ENCODE measurements at places on chromosomes 5 and 9.

DNA sequence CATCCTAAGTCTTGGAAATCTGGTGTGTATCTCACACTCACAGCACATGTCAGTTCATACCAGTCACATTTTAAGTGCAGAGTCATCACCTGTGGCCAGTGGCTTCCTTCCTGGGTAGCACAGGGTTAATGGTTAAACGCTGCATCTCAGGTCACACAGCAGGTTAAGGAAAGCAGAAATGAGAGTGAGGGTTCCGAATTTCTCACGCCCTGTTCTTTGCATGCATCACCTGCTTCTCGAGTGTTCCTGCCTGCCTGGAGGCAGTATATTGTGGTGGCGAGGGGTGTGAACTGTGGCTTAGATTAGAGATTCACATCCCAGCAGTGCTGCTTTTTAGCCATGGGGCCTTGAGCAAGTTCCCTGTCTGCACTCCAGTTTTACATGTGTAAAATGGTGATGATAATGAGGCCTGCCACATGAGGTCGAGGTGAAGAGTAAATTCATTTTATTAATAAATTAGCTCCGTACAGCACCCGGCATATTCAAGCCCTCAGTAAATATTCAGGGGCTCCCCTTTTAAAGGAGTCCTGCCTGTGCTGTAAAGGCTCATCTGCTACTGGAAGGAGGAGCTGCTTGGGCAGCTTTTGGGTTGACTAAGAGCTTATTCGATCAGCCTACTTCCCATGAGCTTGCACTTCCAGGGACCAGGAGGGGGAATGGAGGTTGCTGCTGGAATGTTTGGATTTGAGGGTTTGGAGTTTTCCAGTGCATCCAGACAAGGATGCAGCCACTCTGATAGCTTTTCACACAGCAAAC is 61.1 kb upstream of the SAP30L start:
- DNase-seq = no peak

- DNase-seq = no peak
Observed at GRCh38 chr5:56290378-56291078, 57.4 kb upstream of the ANKRD55 start.

GRCh38 chr5:21212026-21212425 is 1224.0 kb upstream of the CDH18 start:
- no peak for DNase-seq

DNA sequence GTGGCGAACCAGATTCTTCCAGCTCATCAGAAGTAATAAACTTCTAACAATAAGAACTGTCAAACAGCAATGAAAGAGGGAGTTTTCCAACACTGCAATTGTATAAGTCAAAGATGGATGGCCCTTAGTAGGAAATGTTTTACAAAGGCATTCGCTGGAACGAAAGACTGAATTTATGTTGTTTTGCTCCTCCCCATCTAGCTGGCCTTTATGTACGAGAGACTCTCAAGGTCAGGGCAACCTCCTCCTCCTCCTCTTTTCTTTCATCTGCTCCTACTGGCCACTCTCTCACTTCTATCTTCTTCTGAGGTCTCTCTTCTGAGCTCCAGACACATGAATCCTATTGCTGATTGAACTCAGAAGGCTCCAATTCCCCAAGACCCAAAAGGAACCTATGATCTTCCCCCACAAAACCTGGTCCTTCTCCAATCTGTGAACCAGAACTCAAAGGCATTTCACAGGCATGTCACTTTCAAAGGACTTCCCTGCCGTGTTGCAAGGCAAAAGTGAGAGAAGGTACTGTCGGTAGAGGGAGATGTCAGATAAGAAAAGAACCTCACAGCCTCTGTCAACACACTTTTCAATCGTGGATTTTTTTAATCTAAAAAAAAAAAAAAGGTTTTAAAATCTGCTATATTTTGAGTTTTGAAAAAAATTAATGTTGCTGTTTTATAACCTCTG is 28.5 kb upstream of the PUM3 start:
- no peak for DNase-seq

DNA sequence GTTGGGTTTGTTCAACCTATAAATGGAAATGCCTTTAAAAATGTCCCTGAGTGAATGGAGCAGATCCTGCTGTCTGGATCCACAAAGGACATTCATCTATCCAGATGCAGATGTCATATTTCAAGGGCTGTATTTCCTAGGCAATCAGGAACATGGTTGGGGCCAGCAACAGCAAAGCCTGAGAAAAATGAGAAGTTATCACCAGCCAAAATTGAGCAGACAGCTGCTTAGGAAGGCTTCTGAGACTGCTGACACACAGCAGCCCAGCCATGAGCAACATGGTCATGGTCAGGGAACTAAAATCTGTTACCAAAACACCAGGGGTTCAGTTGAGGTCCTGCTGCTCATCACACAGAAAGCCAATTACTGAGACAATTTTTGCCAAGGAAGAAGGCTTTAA is 9.2 kb upstream of the IL7R start:
- DNase-seq = no peak

DNA sequence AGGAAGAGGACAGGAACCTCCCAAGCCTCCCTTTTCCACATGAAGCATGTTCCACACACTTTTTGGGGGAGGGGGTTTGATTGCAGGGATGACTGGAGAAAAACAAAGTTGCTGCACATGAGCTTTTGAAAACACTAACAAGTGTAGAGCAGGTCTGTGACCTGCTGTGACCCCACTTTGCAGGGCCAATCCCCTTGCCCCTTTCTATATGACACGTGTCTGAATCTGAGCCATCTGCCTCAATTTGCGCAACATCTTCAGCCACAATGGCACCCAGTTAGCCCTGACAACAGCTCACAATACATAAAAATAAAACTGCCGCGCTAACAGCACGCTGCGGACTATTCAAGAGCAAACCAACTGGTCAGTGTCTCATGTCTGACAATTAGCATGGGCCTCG is 227.8 kb upstream of the TBCA start:
- DNase-seq = no peak

DNA sequence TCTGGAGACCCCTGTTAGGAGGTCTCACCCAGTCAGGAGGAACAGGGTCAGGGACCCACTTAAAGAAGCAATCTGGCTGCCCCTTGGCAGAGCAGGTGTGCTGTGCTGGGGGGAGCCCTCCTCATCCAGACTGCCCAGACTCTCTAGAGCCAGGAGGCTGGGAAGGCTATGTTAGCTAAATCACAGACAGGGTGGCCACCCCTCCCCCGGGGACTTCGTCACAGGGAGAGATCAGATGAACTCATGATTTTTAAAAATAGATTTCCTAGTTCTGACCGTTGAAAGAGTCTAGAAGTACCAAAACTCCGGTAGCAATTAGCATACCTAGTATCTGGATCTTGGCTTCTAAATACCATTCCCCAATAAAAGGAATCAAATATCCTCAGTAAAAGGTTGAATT is 35.0 kb upstream of the FOXB2 start:
- DNase-seq = no peak

GRCh38 chr5:170121321-170121720 is 15.6 kb downstream of the FOXI1 start:
- no peak for DNase-seq

DNA sequence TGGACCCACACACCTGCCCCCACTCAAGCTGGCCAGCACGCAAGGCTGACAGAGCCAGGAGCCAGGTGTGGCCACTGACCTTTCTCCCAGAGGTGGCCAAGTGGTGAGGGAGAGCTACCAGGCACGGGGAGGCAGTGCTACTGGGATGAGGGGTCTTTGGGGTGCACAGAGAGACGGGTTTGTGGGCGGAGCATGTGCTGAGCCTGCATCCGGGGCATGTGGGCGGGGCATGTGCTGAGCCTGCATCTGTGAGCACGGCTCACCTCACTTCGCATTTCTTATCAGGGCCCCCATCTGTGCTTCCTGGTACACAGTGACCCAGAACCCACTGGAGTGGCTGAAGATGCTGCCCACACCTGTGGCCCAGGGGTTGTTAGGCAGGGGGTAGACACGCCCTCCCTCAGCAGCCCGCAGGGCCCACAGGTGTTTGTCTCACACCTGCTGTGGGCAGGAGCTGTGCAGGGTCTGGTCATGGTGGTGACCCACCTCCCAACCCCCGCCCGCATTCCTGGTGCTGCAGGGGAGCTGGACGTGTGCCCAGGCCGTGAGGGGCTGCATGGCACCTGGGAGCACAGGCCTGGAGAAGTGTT is 21.5 kb downstream of the CCDC187 start:
- no peak for DNase-seq

DNA sequence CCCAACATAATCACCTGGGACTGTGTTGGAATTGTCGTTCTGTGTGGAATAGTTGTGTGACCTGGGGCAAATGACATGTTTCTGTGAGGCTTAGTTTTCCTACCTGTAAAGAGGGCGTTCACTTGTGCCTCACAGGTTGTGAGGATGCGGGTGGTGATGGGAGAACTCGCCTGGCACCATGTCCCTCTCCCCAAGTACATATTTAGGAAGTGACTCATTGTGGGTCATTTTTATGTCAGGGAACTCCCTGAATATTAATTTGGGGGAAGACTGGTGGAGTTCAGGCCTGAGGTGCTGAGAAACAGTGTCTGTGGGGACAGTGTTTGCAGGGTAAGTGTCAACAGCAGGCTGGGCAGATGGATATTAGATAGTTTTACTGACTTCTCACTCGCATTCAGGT is 144.7 kb downstream of the KDM4C start:
- DNase-seq = no peak

GRCh38 chr5:122703203-122703602 is 71.7 kb upstream of the SNX2 start:
- no peak for DNase-seq

GRCh38 chr5:75438722-75439121 is 72.7 kb downstream of the CERT1 start:
- DNase-seq = no peak

DNA sequence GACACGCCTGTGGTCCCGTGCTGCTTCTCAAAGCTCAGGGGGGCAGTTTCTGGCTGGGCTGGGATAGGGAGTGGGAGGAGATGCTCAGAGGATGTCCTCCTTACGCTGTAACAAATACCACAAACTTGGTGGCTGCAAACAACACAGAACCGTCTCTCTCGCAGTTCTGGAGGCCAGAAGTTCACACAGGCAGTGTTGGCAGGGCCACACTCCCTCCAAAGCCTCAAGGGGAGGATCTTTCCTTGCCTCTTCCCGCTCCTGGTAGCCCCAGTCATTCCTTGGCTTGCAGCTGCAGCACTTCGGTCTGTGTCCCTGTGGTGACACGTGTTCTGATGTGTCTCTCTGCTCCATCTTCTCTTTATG is 10.4 kb upstream of the ORM1 start:
- DNase-seq = no peak

DNA sequence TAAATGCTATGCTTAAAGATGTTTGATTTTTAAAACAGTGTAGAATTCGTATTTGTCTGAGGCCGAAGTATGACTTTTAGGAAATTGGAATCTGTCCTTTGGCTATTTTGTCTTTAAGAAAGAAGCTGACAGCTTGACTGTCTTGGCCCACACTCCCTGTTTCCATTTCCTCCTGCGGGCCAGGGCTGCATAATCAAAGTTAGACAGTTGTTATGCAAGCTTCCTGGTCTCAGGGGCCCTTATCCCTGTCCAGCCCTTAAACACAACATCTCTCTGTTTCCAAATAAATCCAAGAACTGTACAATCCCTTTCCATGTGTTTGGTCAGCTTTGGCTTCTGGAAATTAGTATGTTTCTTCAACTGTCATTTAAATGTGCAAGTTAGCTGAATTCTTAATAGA is 54.6 kb upstream of the ECM2 start:
- DNase-seq = no peak
